ENCODE measurements at places on chromosomes 4 and X.

GRCh38 chr4:16122308-16122711 is 38.5 kb upstream of the PROM1 start:
- no peak for DNase-seq

DNA sequence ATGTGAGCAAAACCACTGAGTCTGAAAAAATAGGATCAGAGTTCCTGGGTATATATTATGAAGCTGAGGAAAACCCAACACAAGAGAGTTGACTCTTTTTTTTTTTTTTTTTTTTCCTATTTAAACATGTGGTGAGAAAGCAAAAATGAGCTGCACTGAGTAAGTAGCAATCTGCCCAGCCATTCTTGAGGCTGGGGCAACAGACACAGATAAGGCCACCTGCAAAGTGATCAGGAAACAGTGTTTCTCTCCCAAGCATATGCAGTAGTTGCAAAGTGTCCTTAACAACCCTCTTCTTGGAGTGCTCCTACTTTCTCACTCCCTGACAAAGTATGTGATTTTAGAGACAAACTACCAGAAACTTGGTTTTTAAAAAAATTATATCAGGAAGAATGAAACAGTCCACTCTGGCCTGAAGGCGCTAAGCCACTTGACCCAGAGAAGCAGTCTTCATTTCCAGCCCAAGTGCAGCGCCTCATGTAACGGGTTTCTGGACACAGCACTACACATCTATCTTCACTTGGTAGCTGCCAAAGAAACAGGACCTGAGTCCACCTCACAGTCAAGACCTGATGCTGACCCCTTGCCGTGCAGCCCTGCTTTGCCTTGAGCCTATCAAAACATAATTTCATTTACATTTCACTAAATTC is 124.6 kb upstream of the MAP3K15 start:
- DNase-seq: no peak

DNA sequence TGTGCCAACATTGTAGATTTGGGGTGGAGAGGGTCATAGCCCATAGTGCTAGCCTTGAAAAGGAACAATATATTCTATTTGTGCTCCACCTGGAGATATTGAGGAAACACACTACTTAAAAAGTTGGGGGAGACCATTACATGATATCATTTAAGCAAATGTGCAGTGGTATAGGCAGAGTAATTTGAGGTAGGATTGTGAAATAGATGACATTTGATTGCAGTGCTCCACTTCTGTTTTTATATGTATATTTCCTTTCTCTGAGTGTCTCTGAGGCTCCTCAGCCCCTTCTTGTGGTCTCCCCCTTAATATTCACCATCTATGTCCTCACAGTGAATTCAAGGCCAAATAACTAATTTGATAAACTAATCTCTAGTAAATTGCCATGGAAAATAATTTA is 85.6 kb upstream of the NMU start:
- no peak for DNase-seq

GRCh38 chr4:138865765-138866164 is 149.8 kb upstream of the NOCT start:
- DNase-seq: no peak

DNA sequence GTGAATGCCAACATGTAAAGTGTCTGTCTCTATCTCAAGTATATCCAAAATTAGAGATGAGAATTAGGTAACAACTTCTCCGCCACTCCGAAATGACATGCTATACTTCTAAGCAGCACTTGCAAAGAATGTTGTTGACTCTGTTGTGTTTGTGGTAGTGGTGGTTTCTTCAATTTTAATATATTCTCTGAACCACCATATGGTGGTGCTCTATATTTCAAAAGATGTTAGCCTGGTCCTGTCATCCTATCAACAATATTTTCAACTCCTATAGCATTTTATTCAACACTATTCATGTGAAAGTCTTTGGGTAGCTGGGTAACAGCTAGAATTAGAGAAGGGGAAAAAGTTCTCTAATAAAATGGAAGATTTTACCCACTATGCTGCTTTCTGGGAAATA is 1622.8 kb upstream of the IGFBP7 start:
- no peak for DNase-seq

DNA sequence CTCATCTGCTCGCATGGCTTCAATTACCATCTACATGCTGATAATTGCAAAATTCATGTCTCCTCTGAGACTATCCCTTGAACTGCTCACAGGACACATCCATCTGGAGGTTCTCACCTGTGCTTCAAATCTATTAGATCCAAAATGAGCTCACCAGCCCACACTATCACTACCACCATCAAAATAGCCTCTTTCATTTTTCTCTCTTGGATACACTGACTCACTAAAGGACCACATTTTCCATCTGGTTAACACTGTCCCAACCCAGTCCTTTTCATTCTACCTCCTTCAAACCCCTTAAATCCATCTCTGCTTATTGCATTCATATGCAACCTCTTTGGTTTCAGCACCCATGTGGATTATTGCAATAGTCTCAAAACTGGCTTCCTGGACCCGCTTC is 497.6 kb downstream of the MID1IP1 start:
- no peak for DNase-seq

DNA sequence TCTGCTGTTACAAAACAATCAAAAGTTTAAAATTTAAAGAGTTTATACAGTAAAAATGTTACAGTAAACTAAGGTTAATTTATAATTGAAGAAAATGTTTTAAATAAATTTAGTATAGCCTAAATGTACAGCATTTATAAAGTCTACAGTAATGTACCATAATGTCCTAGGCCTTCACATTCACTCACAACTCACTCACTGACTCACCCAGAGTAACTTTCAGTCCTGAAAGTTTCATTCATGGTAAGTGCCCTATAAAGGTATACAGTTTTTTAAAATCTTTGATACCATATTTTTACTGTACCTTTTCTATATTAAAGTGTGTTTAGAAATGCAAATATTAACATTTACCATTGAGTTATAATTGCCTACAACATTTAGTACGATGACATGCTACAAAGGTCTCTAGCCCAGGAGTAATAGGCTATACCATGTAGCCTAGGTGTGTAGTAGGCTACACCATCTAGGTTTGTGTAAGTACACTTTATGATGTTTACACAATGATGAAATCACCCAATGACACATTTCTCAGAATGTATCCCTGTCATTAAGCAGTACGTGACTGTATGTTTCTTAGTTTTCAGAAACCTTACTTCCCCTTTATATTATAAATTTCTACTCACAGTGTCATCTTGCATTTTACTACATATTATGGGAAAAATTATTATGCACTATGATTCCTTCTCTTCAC is 320.8 kb downstream of the ADAM29 start:
- no peak for DNase-seq

GRCh38 chr4:88822034-88822789 is 124.6 kb upstream of the NAP1L5 start:
- DNase-seq: no peak

- no peak for DNase-seq
These were observed 77.6 kb downstream of the HDAC8 start for GRCh38 chrX:72495046-72495445.

DNA sequence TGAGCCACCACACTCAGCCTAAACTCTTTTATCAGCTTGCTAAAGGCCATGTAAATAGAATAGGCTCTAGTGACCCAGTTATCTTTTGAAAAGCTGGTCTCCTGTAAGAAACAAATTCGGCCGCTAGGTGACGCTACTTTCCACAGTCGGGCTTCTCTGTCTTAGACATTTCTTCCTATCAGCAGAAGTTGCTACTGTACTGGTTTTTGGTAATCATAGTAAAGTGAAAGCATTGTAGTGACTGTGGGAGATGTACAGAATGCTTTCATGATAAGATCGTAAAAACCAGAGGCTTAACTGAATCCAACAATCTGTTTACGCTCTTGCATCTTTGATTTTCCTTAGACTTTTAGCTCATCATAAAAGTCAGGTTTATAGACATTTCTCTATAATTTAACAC is 82.6 kb downstream of the GK start:
- DNase-seq: peak; percentile 79

DNA sequence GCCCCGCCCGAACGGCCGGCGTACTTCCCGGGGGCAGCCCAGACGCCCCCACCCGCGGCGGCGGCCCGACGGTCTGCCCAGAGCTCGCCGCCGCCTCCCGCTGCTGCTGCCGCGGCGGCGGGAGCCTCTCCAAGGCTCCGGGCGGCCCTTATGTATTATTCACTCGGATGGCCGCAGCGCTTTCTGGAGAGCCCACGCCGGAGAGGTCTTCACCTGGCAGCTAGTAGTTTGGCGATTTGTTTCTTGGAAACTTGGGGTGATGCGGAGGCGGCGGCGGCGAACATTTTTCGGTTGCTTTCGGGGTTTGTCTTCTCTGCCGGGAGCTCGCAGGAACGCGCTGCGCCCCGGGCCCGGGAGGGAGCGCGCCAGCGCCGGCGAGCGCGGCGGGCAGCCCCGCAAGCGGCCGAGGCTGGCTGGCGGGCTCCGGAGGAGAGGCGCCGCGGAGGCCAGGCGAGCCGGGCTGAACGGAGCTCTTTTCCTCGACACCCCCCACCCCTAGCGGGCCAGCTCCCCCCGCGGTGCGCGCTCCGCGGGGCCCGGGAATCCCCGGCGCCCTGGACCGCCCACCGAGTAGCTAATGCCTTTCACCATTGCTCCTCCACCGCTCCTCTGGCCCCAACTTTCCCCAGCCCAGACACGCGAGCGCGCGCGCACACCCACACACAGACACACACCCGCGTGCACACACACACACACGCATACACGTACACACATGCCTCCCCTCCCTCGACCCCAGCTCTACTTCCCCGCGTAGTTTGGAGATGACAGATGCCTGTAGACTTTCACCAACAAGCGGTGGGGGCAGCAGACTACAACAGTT is 113.5 kb downstream of the DHX15 start:
- peak; percentile 61 for DNase-seq

DNA sequence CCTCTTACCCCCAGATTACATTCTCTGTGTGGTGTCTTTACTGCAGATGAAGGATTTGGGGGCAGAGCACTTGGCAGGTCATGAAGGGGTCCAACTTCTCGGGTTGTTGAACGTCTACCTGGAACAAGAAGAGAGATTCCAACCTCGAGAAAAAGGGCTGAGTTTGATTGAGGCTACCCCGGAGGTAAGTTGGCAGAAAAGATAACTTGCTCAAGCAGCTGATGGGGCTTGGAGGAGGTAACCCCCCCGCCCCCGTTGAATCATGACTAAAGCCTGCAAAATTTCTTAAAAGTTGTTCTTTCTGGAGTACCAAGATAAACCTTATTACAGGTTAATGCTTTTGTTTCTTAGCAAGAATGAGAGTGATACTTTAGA is 1.5 kb downstream of the CCNG2 start:
- DNase-seq: no peak

Data from activated T-cell treated with anti-CD3 and anti-CD28 coated beads, Interleukin-2, amount 50 U/mL, for 24 hours (primary cell).